ENCODE measurements at places on chromosomes 6 and 20. TPM values are rescaled to one million over a fixed set of nuclear protein-coding genes. Genes with fewer than 3 reads are reported as not detected.
A peak's percentile ranks its signal among the peaks of the same experiment; 100 is the strongest.

NHSL1 gene
- 0.72 TPM for total RNA-seq

LRRC1 gene
- 2.5 TPM for total RNA-seq

- no peak overlapping the region for H3K4me3 ChIP-seq
- H3K27me3 ChIP-seq, result no peaks in the 10 kb centered on the region
- H3K36me3 ChIP-seq, result no peaks in the 10 kb centered on the region
Measured at GRCh38 chr6:345747-346385, 45.7 kb upstream of the IRF4 start.

DNA sequence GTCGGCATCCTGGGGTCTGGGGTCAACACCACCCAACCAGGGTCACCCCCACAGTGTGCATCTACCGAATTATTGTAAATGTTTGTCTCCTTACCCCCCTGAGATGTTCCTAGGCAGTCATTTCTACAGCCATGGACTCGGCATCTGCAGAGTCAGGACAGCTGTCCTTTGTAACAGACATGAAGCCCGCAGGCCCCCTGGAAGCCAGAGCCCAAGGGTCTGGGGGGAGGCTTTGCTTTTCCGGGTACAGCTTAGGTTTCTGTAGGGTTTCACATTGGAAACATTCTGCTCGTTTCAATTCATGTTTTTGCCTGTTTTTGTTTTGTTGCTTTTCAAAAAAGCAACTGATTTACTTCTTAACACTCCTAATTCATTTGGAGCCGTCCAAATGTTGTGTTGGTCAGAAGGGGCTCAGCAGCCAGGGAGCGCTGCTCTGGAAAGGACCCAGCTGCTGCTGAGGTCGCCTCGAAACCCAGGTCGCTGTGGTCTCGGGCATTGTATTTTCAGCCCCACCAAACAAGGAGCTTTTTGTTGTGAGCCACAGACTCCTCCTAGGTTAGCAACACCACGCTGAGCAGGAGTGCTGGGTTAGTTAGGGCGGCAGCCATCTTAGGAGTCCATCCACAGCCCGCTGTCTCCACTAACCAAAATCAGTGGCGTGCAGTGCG, 160.4 kb downstream of the TMEM242 start:
- H3K4me1 ChIP-seq, result no peaks in the 10 kb centered on the region
- no peak for DNase-seq
- H3K27ac ChIP-seq, result no peak overlapping the region

- no peak for DNase-seq
- H3K4me3 ChIP-seq, result no peak overlapping the region
- H3K4me1 ChIP-seq, result no peaks in the 10 kb centered on the region
Measured at GRCh38 chr6:142047934-142048592, 84.7 kb upstream of the GJE1 start.

GRCh38 chr6:141472162-141472928, 660.4 kb upstream of the GJE1 start:
- no peak for DNase-seq
- no peaks in the 10 kb centered on the region for H3K36me3 ChIP-seq
- H3K4me1 ChIP-seq, result no peaks in the 10 kb centered on the region
- no peaks in the 10 kb centered on the region for H3K27me3 ChIP-seq
- no peak overlapping the region for H3K4me3 ChIP-seq

COL11A2 gene
- 1.1 TPM for total RNA-seq

DNA sequence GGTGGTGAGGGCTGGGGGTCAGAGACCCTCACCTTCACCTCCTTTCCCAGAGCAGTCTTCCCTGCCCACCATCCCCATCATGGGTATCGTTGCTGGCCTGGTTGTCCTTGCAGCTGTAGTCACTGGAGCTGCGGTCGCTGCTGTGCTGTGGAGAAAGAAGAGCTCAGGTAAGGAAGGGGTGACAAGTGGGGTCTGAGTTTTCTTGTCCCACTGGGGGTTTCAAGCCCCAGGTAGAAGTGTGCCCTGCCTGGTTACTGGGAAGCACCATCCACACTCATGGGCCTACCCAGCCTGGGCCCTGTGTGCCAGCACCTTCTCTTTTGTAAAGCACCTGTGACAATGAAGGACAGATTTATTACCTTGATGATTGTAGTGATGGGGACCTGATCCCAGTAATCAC, 2.1 kb downstream of the HLA-G start:
- H3K27ac ChIP-seq, result no peak overlapping the region
- no peak overlapping the region for H3K4me3 ChIP-seq
- H3K4me1 ChIP-seq, result no peaks in the 10 kb centered on the region
- no peak for DNase-seq

GRCh38 chr20:39825524-39825923, 863.4 kb downstream of the DHX35 start:
- no peak for DNase-seq
- H3K4me1 ChIP-seq, result no peaks in the 10 kb centered on the region
- no peak overlapping the region for H3K4me3 ChIP-seq
- H3K27me3 ChIP-seq, result no peaks in the 10 kb centered on the region

- no peak overlapping the region for H3K27ac ChIP-seq
- no peaks in the 10 kb centered on the region for H3K36me3 ChIP-seq
- H3K27me3 ChIP-seq, result no peaks in the 10 kb centered on the region
- DNase-seq, result no peak
- H3K4me3 ChIP-seq, result peak overlapping the region; percentile 38
- no peaks in the 10 kb centered on the region for H3K4me1 ChIP-seq
Measured at GRCh38 chr6:135224037-135224647, 43.0 kb downstream of the MYB start.

GRCh38 chr6:7271205-7271534, 41.8 kb downstream of the SSR1 start:
- H3K36me3 ChIP-seq, result no peaks in the 10 kb centered on the region
- H3K4me1 ChIP-seq, result no peaks in the 10 kb centered on the region
- H3K4me3 ChIP-seq, result no peak overlapping the region
- H3K27me3 ChIP-seq, result no peaks in the 10 kb centered on the region

GRCh38 chr6:20983961-20984360, 449.7 kb downstream of the CDKAL1 start:
- no peak overlapping the region for H3K4me3 ChIP-seq
- H3K27ac ChIP-seq, result no peak overlapping the region
- DNase-seq, result no peak
- no peaks in the 10 kb centered on the region for H3K27me3 ChIP-seq
- no peaks in the 10 kb centered on the region for H3K4me1 ChIP-seq

- H3K27ac ChIP-seq, result peak overlapping the region; percentile 100
- no peak for DNase-seq
- no peak overlapping the region for H3K4me3 ChIP-seq
- peaks cover 49% of the 10 kb centered on the region for H3K36me3 ChIP-seq
- no peaks in the 10 kb centered on the region for H3K27me3 ChIP-seq
Measured at GRCh38 chr6:31968791-31969711, 2.9 kb downstream of the DXO start.

GRCh38 chr6:114119056-114119455, 148.1 kb upstream of the HDAC2 start:
- no peaks in the 10 kb centered on the region for H3K4me1 ChIP-seq
- DNase-seq, result no peak
- H3K4me3 ChIP-seq, result no peak overlapping the region
- no peaks in the 10 kb centered on the region for H3K27me3 ChIP-seq
- no peak overlapping the region for H3K27ac ChIP-seq
- no peaks in the 10 kb centered on the region for H3K36me3 ChIP-seq

DNA sequence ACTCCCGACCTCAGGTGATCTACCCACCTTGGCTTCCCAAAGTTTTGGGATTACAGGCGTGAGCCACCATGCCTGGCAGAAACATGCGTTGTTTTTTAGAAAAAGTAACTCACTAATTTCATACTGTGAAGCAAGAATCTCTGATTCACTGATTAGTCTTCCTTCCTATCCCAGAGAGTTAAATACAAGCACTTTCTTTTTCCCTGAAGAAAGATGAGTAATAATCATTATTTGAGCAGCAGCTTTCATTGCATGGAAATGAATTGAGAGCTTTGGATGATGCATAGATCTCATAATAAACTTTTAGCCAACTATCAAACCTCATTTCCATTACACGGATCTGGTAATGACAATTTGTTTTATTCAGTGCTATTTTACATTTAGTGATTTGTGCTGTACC, 892.5 kb upstream of the EYS start:
- H3K4me3 ChIP-seq, result no peak overlapping the region
- H3K27ac ChIP-seq, result no peak overlapping the region
- no peaks in the 10 kb centered on the region for H3K36me3 ChIP-seq
- no peak for DNase-seq

DNA sequence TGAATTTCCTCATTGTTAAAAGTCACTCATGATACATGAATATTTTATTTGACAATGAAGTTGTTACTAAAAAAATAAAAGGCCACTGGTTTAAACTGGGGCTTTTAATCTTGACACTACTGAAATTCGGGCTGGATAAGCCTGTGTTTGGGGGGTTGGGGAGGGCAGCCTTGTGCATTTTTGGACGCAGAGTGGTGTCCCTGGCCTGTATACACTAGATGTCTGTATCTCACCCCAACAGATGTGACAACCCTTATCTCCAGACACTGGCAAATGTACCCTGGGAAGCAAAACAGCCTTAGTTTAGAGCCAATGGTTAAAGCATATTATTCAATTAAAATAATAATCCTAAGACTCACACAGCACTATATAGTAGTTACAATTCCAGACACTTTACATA, 24.8 kb downstream of the MAN1A1 start:
- DNase-seq, result no peak

GRCh38 chr6:13807696-13808095, 6.7 kb downstream of the MCUR1 start:
- H3K27ac ChIP-seq, result no peak overlapping the region
- no peak overlapping the region for H3K4me3 ChIP-seq
- H3K27me3 ChIP-seq, result no peaks in the 10 kb centered on the region

CD24 gene
- total RNA-seq, result not detected

DNA sequence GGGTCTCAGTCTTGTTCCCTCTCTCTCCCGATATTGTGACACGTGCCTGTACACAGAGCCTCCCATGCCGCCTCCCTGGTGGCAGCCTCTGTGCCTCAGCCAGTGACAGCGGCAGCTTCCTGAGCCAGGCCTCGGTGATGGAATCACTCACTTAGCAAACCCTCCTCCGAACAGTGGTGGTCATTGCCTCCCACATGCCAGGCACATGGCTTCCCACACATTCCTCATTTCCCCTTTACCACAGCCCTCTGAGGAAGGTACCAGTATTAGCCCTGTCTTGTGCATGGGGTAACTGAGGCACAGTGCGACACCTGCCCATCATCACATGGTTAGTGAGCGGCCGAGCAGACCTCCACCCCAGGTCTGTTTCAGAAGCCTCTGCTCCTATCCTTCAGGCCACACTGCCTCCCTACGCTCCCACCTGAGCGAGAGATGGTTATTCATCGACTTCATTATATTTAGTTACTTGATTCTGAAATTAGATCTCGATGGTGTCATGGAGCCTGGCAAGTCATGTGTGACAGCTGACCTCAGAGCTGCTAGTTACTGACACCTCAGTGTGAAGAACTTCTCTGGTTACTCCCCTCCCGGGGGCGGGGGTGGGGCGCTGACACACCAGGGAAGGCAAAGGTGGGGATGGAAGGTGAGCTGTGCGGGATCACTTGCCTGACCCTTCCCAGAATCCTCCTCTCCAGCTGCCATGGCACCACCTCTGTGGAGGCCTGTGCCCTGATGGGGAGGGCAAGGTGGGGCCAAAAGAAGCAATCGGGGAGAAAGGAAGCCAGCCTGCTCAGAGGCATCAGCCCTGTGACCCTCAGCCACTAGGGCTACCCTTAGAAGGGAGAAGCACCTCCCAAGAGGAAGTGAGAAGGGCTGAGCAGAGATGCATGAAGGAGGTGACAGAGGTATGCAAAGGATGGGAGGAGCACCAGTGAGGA, 17.9 kb downstream of the MDGA1 start:
- H3K36me3 ChIP-seq, result no peaks in the 10 kb centered on the region
- DNase-seq, result no peak
- H3K27ac ChIP-seq, result no peak overlapping the region
- no peaks in the 10 kb centered on the region for H3K27me3 ChIP-seq
- no peaks in the 10 kb centered on the region for H3K4me1 ChIP-seq
- no peak overlapping the region for H3K4me3 ChIP-seq

PTPN1 gene
- total RNA-seq, result 64.2 TPM

C6orf15 gene
- not detected for total RNA-seq

- no peak for DNase-seq
- peak overlapping the region; percentile 8 for H3K27ac ChIP-seq
- H3K4me1 ChIP-seq, result peaks cover 51% of the 10 kb centered on the region
- no peaks in the 10 kb centered on the region for H3K36me3 ChIP-seq
Measured at GRCh38 chr20:2741881-2742280, 49.3 kb downstream of the EBF4 start.

C20orf202 gene
- not detected for total RNA-seq

DNA sequence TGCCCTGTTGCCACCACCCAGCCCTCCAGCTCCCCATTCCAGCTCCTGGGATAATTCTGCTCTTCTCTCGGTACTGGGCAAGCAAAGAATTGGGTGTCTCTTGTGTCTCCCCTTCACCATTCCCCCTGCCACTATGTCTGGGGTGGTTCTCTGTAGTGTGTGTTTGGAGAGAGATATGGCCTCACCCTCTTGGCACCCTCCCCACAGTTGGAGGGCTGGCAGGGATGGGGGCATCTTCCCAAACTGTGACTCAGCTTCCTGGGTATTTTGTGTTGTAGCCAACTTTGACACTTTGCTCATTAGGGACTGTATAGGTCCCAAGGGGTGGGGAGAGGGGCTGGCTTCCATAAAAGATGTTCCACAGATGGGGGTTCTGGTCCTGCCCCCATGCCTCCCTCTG, 1.7 kb downstream of the TNXB start:
- H3K4me1 ChIP-seq, result peaks cover 14% of the 10 kb centered on the region
- no peaks in the 10 kb centered on the region for H3K36me3 ChIP-seq
- DNase-seq, result no peak
- H3K27me3 ChIP-seq, result peaks cover 3% of the 10 kb centered on the region
- no peak overlapping the region for H3K4me3 ChIP-seq

DXO gene
- 13.8 TPM for total RNA-seq

DNA sequence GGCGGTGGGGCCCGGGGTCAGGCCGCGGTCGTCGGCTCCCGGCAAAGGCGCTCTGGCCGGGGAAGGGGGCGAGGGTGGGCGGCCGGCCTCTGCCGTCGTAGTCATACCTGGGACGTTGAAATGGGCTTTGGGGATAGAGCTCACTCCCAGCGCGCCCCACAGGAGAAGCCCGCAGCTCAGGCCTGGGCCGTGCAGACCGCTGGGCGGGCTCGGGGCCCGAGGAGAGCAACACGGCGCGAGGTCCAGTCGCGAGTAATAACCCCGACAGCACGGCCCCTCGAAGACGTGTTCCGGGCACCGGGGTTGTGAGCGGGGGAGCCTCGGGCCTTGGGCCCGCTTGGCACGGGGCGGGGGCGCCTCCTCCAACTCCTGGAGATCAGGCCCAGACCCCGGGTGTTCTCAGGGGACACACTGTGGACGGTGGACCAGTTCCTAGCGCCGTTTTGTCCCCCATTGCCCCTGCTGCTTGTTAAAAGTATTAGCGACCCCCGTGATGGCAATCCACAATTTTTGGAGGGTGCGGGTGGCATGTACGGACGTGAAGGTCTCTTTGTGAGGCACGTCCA, 10.9 kb downstream of the FOXC1 start:
- H3K27me3 ChIP-seq, result peaks cover 23% of the 10 kb centered on the region
- no peak overlapping the region for H3K27ac ChIP-seq
- H3K4me3 ChIP-seq, result no peak overlapping the region
- no peak for DNase-seq

DNA sequence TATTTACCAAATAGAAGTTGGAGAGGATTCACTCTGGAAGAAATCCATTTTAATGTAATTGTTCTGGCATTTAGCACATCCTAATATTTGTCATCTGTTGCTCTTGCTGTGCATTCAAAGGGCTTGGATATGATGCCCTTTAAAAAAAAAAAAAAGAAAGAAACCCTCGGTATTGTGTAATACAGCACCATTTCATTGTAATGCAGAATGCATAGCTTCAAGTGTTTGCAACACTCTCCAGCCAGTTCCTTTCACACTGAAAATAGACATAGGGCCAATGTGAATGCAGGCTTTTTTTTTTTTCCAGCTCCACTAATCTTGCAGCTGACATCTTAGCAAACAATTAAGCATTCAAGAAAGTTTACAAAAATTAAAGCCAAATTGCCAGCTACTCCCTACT, 197.4 kb upstream of the POU3F2 start:
- no peaks in the 10 kb centered on the region for H3K4me1 ChIP-seq
- H3K4me3 ChIP-seq, result no peak overlapping the region
- DNase-seq, result no peak
- no peaks in the 10 kb centered on the region for H3K27me3 ChIP-seq
- no peak overlapping the region for H3K27ac ChIP-seq

All from CD8-positive, alpha-beta memory T cell (primary cell).